ENCODE measurements at places on chromosomes 1 and 21.

- no peak for DNase-seq
Observed at GRCh38 chr1:70455291-70455690, 44.2 kb downstream of the CTH start.

GRCh38 chr1:48889082-48889481, 112.4 kb upstream of the BEND5 start:
- no peak for DNase-seq

DNA sequence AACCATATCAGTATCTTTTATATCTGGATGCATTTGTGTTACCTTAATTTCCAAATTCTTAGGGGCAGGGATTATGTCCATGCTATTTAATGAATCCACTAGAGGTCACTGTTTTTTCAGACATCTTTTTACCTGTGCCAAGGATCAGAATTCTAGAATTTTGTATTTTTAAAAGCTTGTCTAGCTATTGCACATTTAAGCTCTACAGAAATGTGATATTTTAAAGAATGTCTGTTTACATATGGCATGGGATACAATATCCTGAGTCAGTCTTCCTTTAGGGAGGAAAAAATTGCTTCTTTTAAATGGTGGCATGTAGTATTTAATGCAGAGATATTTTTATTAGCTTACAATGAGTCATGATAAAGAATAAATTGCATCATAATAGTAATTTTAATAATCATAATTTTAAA, 11.3 kb downstream of the RPAP2 start:
- DNase-seq = no peak

- no peak for DNase-seq
Observed at GRCh38 chr21:27225151-27225550, 258.3 kb upstream of the ADAMTS5 start.

GRCh38 chr1:8477166-8477982, 159.5 kb downstream of the SLC45A1 start:
- DNase-seq = no peak

GRCh38 chr1:186559601-186560116, 98.7 kb upstream of the PDC start:
- no peak for DNase-seq

DNA sequence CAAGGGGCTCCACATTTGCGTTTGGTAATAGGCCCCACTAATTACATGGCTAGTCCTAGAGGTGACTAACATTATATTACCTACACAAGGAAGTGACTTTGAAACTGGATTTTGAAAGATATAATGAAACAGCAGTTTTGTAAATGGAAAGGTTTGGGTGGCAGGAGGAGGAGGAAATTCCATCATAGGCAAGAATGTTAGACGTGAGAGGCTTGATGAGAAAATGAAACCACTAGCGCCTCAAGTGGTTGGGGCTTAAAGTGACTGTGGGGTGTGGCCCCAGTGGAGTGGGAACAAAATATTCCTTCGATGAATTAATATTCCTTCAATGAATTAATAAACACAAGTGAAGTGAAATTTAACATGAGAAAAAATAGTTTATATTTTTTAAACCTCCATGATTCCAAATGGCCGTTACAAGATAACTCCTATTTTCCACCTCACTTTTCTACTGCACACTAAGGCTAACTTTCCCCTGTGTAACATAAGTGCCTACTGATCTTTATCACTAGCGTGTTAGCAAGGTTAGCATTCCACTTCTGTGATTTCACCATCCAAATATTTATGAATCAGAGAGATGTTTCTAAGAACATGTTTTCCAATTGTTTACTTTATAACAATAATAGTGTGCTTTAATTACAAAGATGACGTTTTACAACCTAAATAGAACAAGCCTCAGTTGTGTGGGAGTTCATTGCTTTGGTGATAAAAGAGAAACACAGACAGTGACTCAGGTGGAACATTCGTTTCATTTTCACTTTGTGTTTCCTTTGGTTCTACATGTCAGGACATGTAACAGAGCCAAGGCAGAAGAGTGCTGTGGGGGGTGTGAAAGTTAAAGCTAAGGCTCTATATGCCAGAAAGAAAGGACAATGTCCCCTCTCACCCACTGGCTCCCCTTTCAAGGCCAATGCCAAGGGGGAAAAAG, 12.5 kb upstream of the ATF3 start:
- DNase-seq = no peak

DNA sequence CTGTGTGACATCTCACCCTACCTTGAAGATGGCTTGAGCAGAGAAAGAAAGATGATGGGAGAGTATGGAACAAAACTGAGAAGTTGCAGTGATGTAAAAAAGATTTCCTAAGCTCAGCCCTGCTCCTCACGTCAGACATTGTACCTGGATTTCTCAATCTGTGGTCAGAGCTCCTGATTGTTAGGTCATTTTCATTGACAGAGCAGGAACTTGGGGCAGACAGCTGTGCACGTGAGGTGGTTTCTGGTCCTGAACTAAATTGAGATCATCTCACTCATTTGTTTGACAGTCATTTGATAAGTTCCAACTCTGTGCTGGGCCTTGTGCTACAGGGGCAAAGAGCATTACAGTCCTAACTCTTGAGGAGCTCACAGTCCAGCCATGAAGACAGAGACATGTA, 10.2 kb downstream of the TRAF3IP3 start:
- no peak for DNase-seq

- DNase-seq = no peak
Observed at GRCh38 chr1:235710687-235711086, 61.1 kb upstream of the GNG4 start.

DNA sequence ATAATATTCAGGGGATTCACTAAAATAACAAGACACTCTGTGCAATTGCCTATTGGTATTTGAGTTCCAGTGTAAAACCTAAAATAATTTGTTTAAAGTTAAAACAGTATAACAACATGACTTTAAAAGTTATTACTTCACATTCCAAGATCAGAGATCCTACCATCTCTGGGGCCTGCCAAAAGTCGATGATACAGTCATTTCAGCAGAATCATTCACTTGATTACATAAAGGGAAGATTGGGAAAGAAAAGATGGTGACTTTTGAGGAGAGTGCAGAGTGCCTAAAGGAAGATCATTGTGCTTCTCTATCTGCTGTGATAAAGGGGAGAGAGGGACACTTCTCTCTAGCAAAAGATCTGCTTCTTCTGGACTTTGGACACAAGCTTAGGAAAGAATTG, 784.4 kb upstream of the ADGRL4 start:
- no peak for DNase-seq

DNA sequence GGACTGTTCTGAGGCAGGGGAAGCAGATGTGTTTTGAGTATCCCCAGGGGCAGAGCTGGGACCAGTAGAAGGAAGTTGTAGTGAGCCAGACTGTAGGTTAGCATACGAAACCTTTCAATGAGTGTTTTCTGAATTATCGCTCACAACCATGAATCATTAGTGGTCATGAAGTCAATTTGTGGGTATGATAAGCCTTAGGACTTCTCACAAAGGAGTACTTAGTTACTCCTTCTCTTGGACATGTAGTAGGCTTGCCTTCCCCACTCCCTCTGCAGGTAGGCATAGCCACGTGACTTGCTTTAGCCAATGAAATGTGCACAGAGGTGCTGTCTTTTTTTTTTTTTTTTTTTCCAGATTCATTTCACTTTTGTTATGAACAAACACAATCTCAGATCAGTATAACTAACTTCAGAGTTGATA, 23.9 kb upstream of the FAAH start:
- no peak for DNase-seq

DNA sequence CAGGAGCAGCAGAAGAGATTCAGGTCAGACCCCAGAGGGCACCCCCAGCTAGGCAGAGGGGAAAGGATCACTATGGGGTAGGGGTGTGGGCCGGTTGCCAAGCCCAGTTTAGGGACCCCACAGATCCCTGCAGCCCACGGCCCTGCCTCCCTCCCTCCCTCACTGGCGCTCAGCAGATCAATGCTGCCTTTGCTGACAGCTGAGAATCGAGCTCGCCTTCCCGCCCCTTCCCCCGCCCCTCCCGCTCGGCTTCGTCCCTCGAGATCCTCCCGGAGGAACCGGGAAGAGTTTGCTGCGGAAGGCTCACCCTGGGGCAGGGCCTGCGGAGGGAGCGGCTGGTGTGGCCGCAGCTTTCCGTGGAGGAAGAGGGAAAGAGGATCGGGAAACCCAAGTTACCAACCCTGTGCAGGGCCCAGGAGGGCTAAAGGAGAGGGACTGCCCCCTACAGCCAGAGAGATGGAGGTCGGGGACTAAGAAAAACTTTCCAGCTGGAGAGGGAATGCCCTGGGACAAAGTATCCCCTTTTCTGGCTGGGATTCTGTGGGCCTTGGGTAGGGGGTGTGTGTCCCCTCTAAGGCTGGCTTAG, 1.1 kb upstream of the KCNQ4 start:
- DNase-seq = no peak
